Ovary (tissue), 10 donors: ENCODE measurements at places on chromosomes 7 and 10.

DNA sequence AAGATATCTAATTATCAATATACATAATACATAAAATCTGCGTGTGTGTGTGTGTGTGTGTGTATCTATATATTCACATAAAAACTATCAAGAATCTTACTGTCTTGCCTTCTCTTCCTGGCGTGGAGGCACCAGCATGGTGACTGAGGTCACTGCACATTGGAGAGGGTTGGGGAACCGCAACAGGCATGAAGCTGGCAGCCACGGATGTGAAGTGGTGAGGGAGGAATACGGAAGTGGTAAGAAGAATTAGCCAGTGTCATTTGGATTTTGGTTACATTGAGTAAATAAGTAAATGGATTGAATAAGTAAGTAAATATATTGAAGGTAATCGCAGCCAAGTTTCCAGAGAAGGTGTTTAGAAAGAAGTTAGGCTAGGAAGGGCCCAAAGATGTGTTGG lies 85.1 kb downstream of the TRIM24 start:
- no peak for DNase-seq

- peak; percentile 52 for DNase-seq
These were observed 33.1 kb upstream of the CROT start for GRCh38 chr7:87312215-87312865.

DNA sequence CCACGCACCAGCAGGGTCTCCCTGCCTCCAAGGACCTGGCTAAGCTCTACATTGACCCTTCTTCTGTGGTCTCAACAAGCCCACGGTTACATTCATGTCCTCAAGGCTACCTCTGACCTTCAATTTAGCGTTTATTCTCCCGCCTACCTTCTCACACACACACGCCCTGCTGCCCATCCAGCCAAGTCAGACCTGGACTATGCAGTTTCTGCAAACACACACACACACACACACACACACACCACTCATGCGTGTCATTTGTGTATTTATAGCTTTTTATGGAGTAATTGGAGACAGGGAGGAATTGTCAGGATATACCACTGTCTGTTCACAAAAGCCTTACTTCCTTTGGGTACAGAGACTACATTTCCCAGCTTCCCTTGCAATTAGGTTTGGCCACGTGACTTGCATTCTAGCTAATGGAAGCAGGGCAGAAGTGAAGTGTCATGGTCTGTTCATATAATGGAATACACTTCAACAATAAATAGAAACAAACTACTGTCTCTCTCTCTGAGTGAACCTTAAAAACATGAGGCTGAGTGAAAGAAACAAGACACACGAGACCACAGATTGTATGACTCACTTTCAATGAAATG lies 53.8 kb upstream of the CPXM2 start:
- no peak for DNase-seq

GRCh38 chr10:80292607-80293239 lies 3.3 kb upstream of the MAT1A start:
- DNase-seq: no peak

DNA sequence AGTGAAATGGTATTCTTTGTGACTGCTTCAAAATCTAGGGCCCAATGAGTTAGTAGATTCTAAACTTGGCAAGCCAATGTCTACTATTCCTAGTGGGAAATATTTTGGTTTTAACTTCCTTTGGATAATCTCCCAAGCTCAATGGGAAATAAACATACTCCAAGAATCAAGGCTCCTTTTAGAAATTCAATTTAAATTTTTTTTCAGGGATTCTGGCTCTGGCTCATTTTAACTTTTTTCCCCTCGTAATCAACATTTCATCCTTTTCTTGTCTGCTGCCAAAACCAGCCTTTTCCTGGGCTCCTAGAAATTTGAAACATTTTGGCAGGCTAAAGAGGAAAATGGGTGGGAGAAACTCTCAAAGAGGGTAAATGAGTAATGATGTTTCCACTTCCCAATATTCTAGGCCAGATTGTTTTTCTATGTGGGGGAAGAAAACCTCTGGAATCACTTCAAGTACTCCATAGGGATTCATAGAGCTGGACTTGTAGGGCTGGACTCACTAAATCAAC lies 85.6 kb upstream of the AGR3 start:
- no peak for DNase-seq

DNA sequence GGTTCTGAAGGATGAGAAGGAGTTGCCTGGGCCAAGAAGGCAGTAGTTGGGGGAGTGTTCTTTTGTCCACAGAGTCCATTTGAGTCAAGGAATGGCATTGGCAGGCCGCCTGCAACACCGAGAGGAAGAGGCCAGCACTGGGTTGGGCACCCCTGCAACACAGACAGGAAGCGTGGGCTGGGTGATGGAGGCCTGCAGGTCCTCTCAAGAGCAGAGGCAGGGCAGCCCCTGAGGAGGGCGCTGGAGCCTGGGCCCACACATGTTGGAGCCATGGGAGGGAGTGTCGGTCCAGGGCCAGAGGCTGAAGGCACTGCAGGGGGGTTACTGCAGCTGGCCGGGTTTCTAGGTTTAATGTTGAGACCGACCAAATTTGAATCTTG lies 137.3 kb downstream of the PTPN20 start:
- DNase-seq: no peak

- no peak for DNase-seq
These were observed 45.6 kb downstream of the CACNA2D1 start for GRCh38 chr7:82397879-82398524.

- DNase-seq: no peak
These were observed 29.9 kb upstream of the HNRNPH3 start for GRCh38 chr10:68301790-68302502.

DNA sequence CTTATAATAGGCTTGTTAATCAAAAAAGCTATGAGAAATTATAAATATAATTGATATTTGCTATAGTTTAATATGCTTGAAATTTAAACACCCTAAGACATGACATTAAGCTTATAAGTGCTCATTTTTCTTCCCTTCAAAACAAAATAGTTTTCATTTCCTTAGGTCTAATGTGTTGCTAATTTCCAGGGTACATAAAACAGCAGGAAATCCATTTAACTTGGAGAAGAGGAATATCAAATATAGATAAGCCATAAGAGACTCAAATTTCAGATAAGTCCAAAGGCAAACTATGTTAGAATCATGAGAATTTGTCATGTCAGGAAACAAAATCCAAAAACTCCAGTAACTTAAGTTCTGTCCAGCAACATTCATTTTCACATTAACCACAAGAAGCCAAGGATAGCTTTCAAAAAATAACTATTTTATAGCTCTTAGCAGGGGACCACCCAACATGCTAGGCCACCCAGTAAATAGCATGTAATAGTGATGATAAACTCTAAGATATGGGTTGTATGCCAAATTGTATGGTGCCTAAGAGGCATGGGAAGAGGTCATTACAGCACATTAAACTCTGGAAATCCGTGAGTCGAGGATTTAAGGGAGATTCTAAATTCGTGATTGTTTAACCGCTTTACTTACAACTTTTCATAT lies 298.1 kb downstream of the CRPPA start:
- no peak for DNase-seq

- no peak for DNase-seq
These were observed at the start of gene SFRP5 for GRCh38 chr10:97771913-97772823. SFRP5 (minus strand) TSS chr10:97771999; CDS start chr10:97771833, 166 bp downstream.

DNA sequence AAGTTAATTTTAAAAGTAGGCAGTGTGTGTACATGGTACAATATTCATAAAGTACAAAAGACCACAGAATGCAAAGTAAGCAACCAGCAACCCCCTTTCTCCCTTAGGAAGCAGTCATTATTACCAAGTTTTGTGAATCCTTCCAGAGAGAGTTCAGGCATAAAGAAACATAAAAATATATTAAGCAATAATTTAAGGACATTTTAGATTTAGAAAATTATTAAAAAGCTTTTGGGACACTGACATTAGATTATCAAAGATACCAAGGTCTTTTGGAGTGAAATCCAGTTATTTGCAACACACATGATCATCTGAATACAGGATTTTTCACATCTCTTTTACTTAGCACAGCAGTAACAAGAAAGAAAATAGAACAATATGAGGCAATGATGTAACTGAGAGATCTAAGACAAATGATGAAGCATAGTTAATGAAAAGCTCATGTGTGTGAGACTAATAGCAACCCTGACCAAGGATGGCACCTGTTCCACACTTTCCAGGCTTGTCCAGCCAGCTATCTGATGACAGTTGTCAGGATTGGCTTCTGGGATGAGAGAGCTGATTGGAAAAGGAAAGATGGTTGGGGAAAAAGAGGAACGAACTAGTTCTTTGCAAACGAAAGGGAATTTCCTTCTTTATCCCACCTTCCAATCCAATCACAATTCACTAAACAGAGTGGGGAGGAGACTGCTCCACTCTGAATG lies 115.5 kb upstream of the LAMB4 start:
- no peak for DNase-seq

DNA sequence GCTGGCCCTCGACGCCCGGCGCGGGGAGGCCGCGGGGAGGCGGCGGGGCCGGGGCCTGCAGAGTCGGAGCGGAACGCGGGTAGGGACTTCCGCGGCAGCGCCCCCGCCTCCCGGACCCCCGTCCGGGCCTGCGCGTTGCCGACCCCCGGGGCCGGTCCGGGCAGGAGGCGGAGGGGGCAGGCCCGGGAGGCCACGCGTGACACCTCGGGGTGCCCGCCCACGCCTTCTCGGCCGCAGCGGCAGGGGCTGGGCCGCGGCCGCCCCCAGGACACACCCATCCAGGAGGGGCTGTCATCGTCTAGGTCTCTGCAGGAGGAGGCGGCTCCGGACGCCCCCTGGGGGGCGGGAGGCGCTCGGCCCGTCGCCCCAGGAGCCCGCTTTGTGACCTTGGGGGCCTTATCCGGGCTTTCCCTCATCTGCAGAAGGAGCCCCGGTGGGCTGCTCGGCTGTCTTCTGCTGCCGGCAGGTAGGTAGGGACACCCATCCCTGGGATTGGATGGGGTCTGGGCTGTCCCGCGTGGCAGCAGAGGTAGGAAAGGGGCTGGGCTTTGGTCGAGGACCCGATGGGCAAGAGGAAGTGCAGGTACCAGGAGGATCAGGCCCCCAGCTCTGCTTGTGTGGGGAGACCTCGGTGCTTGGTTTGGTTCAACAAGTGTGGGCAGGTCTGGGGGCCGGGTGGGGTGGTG lies 569 bp downstream of the ZNF316 start:
- DNase-seq: no peak

- no peak for DNase-seq
These were observed at the start of gene PNLIPRP1 for GRCh38 chr10:116590590-116591444. PNLIPRP1 (plus strand) TSS chr10:116590959; CDS start chr10:116591130, 171 bp downstream.

DNA sequence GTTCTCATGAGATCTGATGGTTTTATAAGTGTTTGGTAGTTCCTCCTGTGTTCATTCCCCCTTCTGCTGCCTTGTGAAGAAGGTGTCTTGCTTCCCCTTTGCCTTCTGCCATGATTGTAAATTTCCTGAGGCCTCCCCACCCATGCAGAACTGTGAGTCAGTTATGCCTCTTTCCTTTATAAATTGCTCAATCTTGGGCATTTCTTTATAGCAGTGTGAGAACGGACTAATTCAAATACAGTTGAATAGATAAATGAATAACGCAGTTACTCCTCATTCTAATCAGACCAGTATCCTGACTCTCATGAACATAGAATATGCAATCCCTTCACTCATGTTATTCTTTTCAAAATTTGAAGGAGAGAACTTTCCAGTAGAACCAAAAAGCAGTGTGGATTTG lies 375.0 kb upstream of the FZD8 start:
- DNase-seq: no peak

DNA sequence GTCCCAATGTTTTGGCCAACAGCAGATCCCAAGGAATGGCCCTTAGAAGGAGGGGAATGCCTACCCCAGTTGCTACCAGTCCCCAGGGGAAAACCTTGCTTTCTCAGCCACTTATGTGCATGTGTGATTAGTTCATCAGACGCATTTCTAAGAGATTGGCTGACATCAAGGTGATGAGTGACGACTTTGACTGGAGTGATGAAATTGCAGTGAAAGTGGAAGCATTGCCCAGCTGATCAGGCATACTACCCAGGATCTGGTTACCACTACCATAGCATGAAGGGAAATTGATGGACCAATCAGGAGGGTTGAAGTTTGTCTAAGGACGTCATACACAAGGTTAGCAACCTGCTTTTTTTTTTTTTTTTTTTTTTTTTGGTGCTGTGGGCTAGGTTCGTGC lies 90.3 kb upstream of the ELMO1 start:
- no peak for DNase-seq

GRCh38 chr7:29976673-29977415 lies 12.8 kb downstream of the SCRN1 start:
- peak; percentile 73 for DNase-seq

DNA sequence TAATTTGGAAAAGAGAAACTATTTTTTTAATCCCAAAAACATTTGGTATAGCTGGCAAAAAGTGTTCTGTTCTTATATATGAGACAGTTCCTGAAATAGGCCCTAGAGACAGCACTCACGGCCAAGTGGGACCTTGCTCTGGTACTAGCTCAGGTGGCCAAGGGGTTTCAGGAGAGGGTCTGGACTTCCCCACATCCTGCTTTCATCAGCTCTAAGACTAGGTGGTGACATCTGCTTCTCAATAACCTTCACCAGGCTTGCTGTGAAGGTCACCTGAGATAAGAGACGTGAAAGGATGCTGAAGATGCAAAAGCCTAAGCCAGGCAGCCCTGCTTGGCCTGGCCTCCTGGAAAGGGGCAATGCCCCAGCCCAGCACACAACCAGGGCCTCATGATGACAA lies 40.6 kb downstream of the RBM28 start:
- no peak for DNase-seq

- DNase-seq: no peak
These were observed 145.3 kb downstream of the MAGI2 start for GRCh38 chr7:79308192-79308591.

DNA sequence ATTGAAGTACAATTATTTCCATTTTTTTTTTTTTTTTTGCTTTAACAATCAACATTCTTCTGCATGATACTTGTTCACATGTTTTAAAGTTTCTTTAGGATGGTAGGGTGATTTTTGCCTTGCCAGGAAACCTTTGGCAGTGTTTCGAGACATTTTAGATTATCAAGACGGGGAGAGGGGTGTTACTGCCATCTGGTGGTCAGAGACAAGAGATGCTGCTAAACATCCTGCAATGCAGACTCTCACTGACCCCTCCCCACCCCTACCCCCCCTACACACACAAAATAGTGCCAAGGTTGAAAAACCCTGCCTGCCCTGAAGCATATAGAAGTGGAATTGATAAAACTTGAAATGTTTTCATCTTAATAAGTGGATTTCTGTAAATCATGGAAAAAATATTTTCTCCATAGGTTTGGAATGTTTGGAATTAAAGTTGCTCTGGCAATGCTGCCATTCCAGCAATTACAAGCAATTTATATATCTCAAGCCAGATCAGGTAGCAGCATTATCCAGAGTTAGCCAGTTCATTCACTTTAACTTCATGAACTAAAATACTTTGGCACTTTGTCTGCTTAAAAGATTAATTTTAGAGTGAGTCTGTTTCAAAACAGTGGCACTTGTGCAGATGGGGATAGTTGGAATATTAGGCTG lies 62.1 kb downstream of the SDHAF3 start:
- DNase-seq: peak; percentile 16

DNA sequence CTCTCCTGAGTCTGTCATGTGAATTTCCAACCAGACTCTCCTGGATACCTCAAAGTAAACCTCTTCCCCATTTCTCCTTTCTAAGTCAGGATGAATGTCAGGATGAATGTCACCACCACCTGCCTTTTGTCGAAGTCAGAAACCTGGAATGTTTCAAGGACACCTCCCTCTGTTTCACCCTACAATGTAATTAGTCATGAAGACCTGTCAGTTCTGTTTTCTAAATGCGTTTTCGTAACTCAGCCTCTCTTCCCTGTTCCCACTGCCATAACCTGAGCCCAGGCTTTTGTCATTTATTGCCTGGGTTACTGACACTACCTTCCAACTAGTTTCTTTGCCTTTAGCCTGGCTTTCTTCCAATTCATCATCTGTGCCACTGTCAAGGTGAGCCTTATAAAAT lies 5.5 kb upstream of the STN1 start:
- no peak for DNase-seq

GRCh38 chr7:159032322-159032721 lies 112.3 kb downstream of the VIPR2 start:
- peak; percentile 43 for DNase-seq
